ENCODE measurements at places on chromosomes 7 and 10. TPM values are rescaled to one million over a fixed set of nuclear protein-coding genes. Genes with fewer than 3 reads are reported as not detected.

Gene VENTX
- 1.1 TPM for total RNA-seq

- no peak for DNase-seq
Observed at GRCh38 chr10:31058795-31059703, 27.4 kb upstream of the ZNF438 start.

GRCh38 chr10:28664369-28664740 is 13.0 kb upstream of the BAMBI start:
- no peak for DNase-seq

- DNase-seq: no peak
Observed at GRCh38 chr7:64872351-64873154, 30.5 kb upstream of the ZNF273 start.

DNA sequence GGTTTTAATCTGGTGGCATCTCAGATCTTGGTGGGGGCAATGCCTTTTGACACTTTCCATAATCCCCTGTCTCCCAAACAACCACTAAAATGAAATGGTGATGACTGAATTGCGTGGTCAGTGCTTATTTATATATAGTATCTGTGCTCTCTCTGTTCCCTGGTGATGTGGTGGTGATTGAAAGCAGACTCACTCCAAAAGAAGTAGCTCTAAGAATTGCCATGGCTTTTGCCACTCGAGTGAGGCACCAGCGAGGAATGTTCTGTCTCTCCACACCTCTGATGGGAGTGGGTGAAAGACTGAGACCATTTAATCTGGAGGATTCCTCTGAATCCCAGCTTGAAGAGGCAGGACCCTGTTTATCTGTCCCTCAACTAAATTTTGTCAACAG is 2.8 kb downstream of the DUSP5 start:
- DNase-seq: no peak

Gene NEBL
- total RNA-seq: 2.1 TPM
